ENCODE measurements at places on chromosomes 2 and 18. TPM values are rescaled to one million over a fixed set of nuclear protein-coding genes. Genes with fewer than 3 reads are reported as not detected.
A peak's percentile ranks its signal among the peaks of the same experiment; 100 is the strongest.

DNA sequence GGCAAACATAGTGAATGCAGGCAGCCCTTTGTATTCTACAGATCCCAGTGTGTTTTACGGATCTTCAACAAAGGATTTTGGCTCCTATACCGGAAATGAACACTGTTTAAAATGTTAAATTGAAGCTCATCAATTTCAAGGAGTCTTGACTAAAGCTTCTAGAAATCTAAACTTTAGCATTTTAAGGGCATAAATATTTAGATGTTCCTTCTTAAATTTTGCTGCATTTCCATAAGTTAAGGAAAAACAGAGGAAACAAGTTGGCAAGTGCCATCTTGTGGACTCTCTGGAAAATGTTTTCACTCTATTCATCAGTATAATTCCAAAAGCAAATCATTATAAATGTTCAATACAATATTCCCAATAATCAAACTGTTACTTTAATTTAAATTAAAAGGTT is 19.6 kb downstream of the CHN1 start:
- no peak for DNase-seq

DNA sequence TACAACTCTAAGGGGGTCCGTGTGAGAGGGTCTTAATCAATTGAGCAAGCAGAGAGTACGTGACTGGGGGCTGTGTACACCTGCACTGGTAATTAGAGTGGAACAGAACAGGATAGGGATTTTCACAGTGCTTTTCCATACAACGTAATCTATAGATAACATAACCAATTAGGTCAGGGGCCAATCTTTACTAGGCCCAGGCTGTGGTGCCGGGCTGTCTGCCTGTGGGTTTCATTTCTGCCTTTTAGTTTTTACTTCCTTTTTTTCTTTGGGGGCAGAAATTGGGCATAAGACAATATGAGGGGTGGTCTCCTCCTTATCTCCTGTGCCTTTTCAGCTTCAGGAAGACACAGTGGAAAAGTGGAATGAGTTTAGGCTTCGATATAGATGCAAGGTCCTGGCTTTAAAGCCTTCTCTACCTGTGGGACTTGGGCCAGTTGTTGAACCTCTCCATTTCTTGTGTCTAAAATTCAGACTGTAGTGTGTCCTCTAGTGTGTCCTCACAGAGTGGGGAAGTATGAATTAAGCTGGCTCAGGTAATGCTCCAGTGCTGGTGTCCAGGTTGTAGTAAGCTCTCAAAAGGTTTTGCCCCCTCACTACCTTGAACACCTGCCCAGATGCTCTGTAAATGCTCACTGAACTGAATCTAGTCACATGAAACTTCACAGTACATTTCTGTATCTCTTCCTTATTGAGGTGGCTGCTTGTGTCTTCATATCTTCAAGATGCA is 422.8 kb downstream of the SETBP1 start:
- DNase-seq, result no peak

DNA sequence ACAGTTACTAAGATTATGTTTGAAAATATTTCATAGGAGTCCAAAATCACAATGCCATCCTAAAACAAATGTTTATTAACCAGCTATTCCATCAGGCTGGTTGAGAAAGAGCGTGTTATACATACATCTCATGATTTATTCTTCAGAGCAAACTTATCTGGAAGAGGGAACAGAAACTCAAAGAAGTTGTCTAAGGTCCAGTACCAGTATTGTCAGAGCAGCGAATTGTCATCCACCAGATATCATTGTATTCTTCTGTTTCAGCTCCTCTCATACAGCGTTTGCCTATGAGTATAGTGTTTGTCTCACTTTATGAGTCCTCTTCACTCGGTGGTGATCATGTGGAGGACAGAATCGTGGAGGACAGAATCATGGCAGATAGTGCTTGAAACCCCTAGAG is 238.2 kb downstream of the OSR1 start:
- DNase-seq, result no peak

- DNase-seq, result no peak
Measured at GRCh38 chr2:54965425-54965824, 84.8 kb downstream of the RTN4 start.

PTCD3 gene
- 90.7 TPM for total RNA-seq

REEP1 gene
- 0.98 TPM for total RNA-seq

PAX8 gene
- total RNA-seq, result 1.2 TPM

- DNase-seq, result no peak
Measured at GRCh38 chr18:63339920-63340484, 20.4 kb upstream of the BCL2 start.

DNA sequence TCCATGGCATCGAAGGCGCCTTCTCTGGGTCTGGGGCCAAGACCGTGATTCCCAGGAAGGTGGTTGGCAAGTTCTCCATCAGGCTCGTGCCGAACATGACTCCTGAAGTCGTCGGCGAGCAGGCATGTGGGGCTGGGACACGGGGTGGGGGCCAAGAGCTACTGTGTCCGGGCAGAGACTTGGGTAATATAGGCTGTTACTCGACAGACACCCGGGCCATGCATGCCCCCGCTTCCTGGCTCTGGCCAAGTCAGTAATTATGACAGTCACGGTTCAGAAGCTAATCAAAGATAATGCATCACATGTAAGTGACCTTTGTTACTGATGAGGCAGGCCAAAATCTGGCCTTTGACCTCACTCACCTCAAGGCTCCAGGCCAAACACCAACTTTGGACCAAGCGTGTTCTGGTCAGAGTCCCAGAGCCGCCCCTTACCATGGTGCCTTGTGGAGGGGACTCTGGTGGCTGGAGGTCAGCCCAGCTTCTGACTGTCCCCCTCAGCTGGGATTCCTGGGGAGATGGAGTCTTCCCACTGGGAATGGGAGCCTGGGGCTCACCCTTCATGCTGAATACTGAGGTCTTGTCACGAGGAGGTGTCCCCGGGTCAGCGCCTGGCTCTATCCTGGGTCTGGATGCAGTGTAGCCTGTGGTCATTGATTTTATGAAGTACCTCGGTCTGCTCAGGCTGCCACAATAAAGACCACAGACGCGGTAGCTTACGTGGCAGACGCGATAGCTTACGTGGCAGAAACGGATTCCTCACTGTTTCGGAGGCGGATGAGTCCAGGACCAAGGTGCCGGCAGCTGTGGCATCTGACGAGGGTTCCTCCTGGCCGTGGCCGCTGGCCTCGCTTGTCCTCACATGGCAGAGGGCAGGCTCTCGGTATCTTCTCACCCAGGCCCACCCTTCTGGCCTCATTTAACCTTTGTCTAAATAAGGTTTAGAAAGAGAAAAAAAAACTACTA is 17.7 kb upstream of the CNDP1 start:
- no peak for DNase-seq

DNA sequence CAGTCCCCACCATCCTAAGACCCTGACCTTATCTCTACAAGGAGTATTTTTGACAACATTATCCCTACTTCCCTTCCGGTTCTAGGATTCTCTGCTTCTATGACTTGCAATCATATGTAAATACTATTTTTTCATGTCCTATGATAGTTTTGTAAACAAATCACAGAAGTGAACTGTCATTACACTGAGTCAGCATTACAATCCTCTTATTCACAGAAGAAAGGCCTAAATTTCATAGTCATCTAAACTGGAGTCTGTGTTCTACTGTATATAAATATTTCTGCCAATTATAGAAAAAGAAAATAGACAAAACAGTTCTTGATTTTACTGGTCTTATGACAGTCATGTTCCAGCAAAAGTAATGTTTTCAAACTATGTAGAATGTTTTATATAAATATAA is 265.1 kb downstream of the NCKAP5 start:
- no peak for DNase-seq

MTX2 gene
- 22.8 TPM for total RNA-seq

- no peak for DNase-seq
Measured at GRCh38 chr2:120930236-120930635, 194.6 kb downstream of the GLI2 start.

DNA sequence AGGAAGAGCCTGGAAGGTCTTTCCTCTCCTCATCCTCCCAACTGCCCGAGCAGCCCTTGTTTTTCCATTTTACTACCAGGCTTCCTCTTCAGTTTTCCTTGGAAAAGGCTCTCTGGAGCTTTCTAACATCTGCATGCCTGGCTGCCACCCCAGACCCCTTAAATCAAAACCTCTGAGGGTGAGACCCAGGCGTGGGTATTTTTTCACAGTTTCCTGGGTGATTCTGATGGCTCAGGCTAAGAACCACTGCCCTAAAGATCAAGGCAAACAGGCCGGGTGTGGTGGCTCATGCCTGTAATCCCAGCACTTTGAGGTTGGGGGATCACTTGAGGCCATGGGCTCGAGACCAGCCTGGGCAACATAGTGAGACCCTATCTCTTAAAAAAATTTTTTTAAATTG is 35.4 kb downstream of the EMILIN2 start:
- no peak for DNase-seq

OR6B2 gene
- total RNA-seq, result 5.1 TPM

DNA sequence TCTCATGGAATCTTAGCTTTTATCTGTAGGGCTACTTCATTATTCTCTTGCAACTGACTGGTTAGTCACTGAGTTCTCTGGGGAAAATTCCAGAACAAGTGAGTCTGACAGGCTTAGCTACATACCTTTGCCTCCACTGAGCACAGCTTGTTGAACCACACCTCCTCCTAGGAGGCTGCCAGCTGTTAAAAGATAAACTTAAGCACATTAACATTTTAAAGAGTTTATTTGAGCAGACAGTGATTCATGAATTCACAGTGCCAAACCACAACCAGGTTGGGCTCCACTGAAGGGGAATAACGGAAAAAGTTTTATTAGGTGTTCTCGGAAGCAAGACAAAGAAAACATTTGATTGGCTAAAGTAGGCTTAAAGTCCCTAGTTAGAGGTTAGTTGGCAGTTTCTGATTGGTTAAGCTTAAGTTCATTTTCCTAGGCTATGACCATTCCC is 12.5 kb upstream of the SLC38A11 start:
- DNase-seq, result no peak

DNA sequence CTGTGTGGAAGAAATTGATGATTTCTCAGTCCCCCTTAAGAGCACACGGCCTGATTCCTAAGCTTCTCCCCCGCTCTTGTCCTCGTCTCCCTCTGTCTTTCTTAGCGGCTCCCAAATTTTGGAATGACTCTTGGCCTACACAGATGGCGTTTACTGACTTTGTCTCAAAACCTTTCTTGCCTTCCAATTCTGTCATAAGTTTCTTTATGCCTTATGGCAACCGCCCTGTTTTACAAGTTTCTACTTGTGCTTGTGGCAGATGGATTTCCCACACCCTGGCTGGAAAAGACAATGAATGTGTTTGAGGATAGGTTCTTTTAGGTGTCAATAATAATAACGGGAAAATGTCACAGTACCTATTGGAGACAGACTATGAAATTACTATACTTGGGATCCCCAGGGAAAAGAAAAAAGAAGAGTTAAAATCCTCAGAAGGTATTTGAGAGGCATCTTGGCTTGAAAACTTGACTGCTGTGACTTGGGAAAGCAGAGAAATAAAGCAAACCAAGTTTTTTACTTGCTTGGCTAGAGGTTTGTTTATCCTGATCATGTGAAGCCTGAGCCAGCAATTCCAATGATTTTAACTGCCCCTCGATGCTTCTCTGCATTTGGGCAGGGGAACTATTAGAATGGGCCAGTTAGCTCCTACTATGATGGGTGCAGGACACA is 276.4 kb downstream of the HRH4 start:
- DNase-seq, result no peak

GRCh38 chr2:196278491-196278911 is 107.1 kb upstream of the STK17B start:
- DNase-seq, result no peak

GRCh38 chr18:35378574-35378896 is 1.4 kb upstream of the ZNF396 start:
- DNase-seq, result no peak

DNA sequence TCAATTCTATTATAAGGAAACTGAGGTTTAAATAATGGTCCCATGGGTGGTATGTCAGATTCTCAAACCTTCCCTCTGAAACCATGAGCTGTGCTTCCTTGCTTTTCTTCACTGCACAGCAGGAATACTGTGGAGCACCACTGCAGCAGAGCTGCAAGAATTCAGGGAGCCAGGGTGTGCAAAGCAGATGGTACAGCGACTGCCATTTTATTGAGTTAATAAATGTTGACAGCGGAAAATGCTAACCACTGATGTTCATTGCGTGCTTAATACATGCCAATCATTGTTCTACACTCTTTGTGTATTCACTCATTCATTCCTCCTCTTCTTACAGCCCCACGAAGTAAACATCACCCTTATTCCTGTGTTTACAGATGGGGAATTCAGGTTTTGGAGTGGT is 152.2 kb upstream of the THSD7B start:
- DNase-seq, result no peak

- no peak for DNase-seq
Measured at GRCh38 chr2:237431837-237432236, 17.9 kb upstream of the COL6A3 start.

DNA sequence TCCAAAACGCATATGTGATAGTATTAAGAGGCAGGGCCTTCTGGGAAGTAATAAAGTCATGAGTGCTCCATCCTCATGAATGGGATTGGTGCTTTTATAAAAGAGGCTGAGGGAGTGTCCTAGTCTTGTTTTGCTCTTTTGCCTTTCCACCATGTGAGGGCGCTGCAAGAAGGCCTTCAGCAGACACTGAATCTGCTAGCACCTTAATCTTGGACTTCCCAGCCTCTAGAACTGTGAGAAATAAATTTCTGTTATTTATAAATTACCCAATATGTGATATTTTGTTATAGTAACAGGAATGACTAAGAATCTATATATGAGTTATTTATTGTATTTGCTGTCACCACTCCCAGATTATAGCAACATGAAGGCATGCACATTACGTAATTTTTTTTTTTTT is 63.5 kb downstream of the PLA2R1 start:
- DNase-seq, result no peak

DNA sequence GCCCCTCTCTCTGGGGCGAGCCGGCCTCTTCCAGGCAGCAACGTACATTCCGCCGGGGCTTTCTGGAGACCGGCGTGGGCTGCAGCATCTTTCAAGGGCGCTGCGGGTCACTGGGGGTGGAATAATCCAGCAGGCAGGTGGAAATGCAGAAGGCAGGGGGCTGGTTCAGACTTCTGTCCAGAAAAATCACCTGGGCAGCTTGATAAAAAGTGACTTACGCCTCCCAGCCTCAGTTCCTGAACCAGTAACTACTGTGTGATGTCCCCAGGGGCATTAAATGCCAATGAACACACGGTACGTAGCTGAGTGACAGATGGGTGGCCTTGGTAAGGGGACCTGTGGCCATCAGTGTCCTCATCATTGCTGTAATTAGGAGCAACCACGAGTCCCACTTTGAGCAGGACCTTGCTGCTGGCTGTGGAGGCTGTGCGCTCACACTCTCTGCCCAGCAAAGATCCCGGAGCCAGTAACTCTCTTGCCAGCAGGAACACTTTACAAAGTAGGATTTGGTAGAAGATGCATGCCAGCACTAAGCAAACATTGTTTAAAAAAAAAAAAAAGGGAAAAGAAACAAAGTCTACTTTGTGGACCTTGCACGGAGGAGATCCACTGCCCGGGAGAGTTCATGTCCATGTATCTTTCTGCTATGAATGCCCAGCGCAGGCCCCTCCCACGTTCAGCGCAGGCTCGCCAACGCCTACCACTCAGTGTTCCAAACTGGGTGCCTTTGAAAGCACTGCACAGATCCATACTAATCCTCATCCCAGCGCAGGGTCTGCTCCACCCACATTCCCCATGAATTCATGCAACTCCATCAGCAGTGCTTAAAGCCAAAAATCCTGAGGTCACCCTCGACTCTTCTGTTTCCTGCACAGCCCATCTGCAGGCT is 177.3 kb downstream of the HDAC4 start:
- DNase-seq, result peak; percentile 58

All from sciatic nerve (tissue), 2 donors.